ENCODE measurements at places on chromosomes 7 and 10.

DNA sequence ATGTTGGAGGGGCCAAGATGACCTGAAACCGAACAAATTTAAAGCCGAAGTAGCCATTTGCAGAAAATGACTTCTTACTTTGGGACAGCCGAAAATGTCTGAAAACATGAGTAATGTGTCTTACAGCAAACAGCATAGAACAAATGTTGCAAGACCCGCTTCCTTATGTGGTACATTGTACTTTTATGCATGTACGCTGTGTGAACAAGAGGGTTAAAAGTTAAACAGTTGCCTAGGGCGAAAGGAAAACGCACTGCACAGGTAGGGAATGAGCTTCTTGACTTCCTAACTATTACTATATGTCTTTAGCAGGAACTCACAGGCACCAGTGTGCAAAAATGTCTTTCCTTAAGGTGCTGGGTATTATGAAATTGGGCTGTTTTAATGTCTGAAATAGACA lies 303.5 kb upstream of the MGMT start:
- no peak for DNase-seq

DNA sequence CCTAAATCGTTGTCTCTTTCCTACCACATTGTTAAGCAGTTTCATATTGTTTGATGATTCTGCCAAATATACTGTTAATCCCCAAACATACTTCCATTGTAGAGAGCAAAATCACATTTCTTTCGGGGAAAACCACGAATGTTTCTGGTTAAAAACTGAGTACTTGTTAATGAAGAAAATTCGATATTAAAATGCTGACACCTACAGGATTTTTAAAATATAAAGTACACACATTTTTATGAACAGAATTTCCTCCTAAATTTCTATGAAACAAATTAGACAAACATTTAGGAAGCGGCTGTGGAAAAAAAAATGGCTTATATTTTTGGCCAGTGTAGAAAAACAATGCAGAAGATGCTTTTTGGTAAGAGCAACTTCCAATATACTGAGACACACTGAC lies 68.8 kb downstream of the IDE start:
- no peak for DNase-seq

DNA sequence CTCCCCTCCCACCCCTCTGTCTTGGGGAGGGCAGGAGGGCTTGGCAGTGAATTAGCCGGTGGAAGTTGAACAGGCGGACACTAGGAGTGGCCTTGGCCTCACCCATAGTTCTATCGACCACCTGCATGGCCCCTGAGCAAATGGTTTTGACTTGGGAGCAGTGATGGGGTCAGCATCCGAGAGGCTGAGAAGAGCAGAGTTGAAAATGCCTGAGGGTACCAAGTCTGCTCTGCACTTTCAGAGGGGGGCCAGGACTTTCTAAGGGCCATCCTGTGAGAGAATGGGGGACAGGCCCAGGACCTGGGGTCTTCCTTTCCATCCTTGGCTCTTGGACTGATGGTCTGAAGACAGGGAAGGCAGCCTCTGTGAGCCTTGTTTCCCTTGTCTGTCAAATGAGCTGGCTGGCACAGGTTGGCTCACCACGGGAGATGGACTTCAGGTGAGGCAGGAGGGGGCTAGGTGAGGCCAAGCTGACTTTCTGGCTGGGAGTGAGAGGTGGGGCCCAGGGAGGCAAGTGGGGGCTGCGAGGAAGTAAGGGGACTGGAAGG lies 29.4 kb downstream of the CDH23 start:
- no peak for DNase-seq

DNA sequence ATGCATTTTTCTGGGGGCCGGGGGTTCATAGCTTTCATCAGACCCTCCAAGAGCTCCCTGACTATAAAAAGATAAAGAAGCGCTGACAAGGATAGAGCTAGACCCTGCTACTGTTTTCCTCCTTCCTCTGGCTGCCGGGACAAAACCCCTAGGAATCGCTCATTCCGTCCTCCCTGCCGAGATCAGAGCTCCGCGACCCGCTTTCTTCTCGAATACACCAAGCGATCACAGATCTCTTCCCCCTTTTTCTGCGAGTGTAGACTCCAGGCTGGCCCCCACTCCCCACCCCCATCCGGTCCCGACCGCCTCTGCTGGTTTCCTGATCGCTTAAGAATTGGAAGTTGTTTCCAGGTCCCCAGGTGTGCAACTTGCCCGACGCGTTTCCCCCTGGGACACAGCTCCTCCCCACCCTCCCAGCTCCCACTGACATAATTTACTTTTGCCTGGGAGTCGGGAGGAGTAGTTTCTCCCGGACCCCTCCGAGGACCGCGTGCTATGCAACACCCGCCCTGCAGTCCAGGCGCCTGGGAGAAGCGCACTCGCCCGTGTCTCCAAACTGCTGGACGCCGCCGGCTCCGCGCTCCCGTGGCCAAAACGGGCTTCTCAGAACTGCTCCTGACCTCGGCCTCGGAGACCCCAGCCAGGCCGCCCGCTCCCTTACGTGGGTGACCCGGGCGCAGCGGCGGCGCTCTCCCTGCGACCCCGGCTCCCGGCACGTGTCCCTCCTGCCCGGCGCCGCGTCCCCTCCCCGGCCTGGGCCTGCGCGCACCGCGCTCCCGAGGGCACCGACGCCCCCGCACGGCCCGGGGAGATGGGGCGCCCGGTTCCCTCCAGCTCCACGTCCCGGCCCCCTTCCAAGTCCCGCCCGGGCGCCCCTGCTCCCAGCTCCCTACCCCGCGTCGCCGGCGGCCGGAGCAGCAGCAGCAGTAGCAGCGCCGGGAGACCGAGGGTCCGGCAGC lies 552 bp downstream of the IL15RA start:
- DNase-seq = peak; percentile 59

GRCh38 chr10:14609178-14609577 lies 165.5 kb downstream of the FAM107B start:
- DNase-seq = no peak

- peak; percentile 37 for DNase-seq
Observed at GRCh38 chr10:126930883-126931503, 25.8 kb downstream of the DOCK1 start.

- no peak for DNase-seq
Observed at GRCh38 chr10:86651021-86651471, 3.3 kb upstream of the OPN4 start.

- peak; percentile 48 for DNase-seq
Observed at GRCh38 chr10:98664329-98665042, 217.8 kb upstream of the HPS1 start.

GRCh38 chr7:2614631-2615330 lies 17.0 kb upstream of the TTYH3 start:
- no peak for DNase-seq

DNA sequence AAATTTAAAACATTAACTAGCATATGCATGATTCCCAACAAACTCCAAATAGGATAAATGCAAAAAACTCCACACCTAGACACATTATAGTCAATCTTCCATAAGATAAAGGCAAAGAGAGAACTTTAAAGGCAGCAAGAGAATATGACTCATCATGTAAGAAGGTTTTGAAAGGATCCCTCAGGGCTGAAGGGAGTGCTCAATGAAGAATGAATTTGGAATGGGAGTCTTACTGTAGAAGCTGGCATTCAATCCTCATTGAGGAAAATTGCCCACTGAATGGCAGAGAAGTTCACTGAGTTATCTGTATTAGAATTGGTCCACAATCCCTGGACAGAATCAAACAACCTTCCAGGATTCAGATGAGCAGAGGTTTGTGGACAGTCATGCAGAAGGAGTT lies 26.1 kb upstream of the ZNF365 start:
- no peak for DNase-seq
